DMS153 (cell line): ENCODE measurements at places on chromosomes 11 and 22.

GRCh38 chr11:33869481-33870422 is 22.1 kb downstream of the LMO2 start:
- DNase-seq = peak; percentile 42

GRCh38 chr22:37741312-37741795 is 44.5 kb downstream of the TRIOBP start:
- DNase-seq = peak; percentile 67

DNA sequence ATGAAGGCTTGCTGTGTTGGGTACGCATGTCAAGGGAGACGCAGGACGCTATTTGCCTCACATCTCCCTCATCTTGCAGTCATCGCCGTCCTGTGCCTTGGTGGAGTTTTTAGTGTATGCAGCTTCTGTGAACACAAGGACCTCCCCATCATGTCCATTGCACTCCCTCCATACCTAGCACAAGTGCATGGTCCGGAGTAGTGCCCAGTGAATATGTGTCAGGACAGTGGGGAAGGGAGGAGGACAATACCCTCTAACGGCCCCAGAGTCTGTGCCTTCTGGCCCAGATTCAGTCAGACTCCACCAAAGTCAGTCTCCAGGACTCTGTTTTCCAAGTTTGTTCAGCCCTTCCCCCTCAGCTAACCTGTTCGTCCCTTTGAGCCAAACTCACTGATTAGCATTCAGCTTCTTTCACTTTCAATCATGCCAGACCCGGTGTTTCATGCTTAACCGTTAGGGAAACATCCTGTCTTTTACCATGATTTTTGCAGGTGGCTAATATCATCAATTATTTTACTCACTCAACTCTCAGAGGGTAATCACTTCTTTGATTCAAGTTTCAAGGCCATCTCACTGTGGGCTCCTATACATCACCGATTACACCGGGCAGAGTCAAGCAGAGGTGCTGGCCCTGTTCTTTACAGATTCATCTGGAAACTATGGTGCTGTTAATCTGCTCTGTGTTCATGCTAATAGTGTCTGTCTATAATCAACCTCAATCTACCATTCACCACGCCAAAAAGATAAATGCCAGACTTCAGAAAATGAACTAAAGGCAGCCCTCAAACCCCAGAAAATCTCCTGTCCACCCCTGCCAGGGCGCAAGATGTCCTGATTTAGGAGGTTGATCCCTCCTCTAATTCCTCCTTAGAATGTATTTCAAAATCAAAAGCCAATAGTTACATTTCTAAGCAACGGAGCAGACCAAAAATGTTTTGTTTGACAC is 156.5 kb downstream of the RRAS2 start:
- DNase-seq = no peak

DNA sequence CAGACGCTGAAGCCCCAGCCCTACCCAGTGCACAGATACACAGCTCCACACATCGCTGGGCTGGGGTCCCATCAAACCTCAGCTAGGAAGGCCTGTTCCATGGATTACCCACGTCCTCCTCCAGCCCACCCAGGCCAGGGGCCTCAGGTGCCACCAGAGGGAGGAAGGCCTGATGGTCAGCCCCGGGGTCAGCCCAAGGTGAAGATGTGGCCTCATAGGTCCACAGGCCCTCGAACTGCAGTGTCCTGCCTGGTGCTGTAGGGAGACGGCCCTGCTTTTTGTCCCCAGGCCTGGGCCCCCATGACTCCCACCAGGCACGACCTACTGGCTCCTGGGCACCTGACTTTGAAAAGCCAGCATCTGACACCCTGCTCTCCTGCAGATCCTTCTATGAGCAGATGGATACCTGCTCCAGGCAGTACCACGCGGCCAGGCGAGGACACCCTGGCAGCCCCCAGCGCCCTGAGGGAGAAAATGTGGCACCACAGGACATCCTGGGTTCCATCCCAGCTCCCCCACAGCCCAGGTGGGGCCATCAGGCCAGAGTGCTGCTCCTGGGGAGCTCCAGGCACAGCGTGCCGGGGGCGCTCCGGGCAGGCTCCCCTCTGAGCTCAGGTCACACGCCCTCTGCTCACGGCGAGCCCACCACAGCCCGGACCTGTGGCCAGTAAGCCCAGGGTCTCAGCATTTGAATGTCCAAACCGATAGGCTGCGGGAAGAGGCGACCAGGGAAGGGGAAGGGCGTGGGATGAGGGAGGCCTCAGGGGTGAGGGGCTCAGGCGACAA is 15.8 kb upstream of the MOB2 start:
- no peak for DNase-seq

DNA sequence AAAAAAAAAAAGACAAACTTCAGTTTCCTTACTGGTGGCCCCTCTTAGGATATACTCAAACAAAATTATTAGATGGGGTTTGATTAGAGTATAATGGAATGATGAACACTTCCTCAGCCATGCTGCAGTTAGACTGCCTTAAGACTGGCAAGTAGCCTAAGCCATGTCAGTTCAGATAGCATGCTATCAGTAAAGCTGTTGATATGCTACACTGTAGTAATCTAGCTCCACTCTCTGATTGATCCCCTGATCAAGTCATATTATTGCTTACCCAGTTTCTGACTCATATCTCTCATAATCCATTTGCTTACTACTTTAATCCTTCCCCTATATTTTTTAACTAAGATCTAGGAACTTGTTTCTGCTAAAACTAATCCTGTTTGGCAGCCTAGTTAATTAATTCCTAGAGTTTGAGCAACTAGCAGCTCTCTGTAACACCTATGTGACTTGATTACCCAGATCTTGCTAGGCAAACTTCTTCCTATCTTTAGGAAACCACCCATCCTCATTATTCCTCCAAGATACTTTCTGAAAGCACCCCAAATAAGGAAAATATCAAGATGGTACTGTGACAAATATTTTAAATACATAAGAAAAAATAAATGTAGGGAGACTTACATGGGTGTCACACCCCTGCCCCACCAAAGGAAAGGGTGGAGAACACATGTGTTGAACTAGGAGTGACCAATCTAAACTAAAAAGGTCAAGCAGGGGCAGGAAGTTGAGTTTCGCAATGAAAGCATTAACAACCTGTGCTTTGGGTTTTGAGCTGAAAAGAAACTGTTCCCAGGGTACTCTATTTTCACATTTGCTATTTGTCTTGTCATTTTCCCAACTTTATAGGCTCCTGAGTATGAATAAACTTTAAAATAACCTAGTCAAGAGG is 43.2 kb downstream of the PIK3C2A start:
- no peak for DNase-seq

DNA sequence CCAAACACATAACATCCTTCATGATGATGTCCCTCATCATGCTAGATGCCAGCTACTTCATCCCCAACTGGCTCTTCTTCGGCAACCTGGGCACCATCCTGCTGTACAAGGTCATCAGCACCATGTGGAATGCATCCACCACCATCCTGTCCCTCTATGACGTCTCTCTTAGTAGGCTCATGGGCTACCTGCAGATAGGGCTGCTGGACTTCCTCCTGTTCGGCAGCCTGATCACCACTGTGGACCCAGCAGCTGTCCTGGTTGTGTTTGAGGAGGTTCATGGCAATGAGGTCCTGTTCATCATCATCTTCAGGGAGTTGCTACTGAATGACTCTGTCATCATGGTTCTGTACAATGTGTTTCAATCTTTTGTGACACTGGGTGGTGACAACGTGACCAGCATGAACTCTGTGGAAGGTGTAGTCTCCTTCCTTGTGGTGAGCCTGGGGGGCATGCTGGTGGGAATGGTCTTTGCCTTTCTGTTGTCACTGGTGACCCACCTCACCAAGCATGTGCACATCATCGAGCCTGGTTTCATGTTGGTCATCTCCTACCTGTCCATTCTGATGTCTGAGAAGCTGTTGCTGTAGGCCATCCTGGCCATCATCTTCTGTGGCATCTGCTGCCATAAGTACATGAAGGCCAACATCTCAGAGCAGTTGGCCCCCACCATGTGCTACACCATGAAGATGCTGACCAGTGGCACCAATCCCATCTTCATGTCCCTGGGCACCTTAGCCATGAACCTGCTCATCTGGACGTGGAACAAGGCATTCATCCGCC is 120.7 kb upstream of the SERPIND1 start:
- DNase-seq = no peak

DNA sequence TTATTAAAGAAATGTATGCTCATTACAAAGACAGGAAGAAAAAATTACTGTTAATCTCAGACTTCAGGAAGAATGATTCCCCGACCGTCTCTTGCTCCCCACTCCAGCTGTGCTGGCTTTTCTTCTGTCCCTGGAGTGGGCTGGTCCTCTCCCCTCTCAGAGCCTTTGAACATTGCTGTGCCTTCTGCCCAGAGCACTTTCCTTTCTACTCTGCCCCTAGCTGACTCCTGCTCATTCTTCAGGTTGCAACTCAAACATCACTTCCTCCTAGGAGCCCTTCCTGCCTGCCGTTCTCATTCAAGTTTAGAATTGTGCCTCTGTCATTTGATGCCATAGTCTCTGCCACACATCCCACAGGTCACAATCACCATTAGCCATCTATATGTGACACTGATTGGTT is 329.5 kb downstream of the MIAT start:
- no peak for DNase-seq

- DNase-seq = no peak
Observed at GRCh38 chr11:3178349-3178748, 13.2 kb upstream of the OSBPL5 start.

GRCh38 chr11:103344886-103345285 is 235.7 kb downstream of the DYNC2H1 start:
- no peak for DNase-seq

DNA sequence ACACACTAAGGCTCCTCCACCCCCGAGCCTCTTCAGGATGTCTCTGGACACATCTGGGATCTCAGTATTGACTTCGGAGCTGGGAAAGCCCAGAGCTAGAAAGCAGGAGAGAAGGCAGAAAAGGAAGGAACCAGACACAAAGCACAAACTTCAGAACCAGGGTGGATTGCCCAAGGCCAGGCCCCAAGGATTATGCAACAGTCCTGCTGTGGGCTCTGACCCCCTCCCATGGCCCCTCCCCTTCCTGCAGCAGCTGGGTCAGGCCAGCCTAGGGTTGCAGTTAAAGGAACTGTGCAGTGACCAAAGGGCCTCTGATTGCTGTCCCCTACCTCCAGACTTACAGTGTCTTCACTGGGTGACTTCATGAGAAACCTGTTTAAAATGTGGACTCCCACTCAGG is 5.3 kb downstream of the KCNE3 start:
- no peak for DNase-seq

- no peak for DNase-seq
Observed at GRCh38 chr22:39611360-39611759, 40.8 kb downstream of the CACNA1I start.

DNA sequence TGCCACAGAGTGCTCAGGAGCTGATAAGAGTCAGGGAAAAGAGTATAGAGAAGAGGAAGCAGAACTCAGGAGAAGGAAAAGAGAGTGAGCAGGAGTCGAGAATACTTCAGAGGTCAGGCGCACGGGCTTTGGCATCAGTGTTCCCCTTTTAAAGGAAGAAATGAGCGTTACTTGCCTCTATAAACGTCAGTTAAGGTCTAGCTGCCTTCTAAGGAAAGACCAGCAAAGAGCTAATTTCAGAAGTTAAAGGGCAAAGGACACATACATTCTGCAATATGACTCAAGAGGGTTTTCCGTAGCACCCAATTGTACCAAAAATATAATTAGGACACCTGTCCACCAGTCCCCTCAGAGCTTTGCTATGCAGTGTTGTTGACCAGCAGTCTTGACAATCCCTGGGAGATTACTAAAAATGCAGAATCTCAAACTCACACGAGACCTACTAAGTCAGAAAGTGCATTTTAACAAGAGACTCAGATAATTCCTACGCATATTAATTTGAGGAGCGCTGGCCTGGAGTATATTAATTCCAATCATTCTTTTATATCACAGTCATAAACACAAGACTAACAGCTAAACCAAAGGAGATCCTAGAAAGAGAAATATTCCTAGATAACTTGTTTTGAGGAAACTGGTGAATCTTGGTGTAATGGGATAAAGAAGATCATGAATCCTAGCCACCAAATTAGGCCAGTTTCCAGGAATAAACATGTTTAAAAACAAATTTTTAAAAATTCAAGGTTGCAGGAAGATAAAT is 249.0 kb downstream of the CADM1 start:
- DNase-seq = no peak

DNA sequence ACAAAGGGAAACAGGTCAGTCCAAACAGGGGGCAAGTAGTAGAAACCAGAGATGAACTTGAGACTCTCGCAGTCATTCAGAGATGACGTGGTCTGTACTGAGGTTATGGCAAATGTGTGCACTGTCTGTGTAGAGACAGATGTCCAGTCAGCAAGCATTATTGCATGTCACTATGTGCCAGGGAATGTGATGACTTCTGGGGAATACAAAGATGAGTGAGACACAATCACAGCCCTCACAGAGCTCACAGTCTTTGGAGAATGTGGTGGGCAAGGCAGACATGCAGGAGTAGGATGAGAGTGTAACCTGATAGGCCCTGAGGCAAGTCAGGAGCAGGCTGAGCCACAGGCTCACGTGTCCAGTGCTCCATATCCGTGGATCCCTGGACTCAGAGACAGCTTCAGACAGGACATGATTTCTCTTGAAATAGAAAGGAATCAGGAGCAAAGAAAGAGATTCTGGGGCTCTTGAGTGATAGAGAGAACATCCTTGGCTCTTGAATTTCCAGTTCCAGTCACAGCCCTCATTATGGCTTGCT is 550.7 kb downstream of the ETS1 start:
- DNase-seq = no peak

DNA sequence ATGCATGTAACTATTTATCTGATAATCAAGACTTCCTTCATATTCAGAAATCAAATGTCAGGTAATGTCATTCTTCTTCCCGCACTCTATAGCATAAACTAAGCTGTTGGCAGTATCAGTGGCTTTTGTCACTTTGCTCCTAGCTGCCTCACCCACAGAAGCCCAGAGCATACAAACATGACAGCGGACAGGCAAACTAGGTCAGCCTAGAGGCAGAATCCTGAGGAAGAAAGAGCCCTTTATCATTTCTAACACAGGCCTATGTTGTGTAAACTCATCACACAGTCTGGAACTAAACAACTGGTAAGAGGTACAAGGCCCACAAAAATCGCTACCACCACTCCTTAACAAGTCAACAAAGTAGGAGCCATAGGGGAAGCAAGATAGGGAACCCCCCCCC is 21.0 kb downstream of the GUCY1A2 start:
- DNase-seq = no peak

DNA sequence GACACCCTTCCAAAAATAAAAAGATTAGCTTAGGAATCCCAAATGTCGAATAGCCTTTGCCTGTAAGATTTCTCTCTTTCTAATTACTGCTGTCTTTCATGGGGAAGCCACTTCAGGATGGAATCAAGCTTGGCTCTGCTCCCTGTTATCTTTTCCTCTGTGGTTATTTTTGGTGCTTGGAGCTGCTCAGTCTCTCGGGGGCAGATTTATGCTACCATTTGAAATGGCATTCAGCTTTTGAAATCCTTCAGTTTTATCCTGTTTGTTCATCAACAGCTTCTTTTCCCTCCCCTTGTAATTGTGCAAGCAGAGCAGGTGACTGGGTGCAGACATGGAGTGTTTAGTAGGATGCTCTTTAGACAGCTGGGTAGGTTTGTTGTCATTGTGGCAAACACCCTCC is 111.0 kb downstream of the DBX1 start:
- no peak for DNase-seq

DNA sequence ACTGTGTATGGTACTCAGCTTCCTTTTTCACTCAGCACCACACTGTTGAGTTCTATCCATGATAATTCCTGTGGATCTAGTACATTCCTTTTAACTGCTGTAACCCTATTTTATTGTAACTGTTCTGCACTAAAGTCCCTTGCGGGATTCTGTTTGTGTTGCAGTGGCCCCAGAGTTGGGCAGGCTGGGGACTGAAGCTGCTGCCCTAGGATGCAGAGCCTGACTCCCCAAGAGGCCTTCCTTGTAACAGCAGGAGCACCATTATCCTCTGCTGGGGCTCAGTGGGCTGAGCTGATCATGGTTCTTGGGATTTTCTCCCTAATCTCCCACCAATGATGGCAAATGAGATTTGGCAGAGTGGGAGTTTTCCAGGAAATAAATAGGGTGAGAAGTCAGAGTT is 77.7 kb downstream of the CABIN1 start:
- DNase-seq = no peak
